HCT116 (cell line): ENCODE measurements at places on chromosomes 1 and 21. TPM values are rescaled to one million over a fixed set of nuclear protein-coding genes. Genes with fewer than 3 reads are reported as not detected.
A peak's percentile ranks its signal among the peaks of the same experiment; 100 is the strongest.

- no peak for DNase-seq
These were observed 4.2 kb downstream of the GPR25 start for GRCh38 chr1:200877010-200877409.

GRCh38 chr21:38993561-38993960, 187.8 kb downstream of the ETS2 start:
- DNase-seq, result peak; percentile 4

GRCh38 chr1:180503280-180503862, 994 bp upstream of the ACBD6 start:
- DNase-seq, result no peak

- DNase-seq, result no peak
These were observed 44.8 kb downstream of the GIPC2 start for GRCh38 chr1:78090472-78091133.

- no peak for DNase-seq
These were observed 16.1 kb upstream of the PDZK1IP1 start for GRCh38 chr1:47205918-47206317.

DNA sequence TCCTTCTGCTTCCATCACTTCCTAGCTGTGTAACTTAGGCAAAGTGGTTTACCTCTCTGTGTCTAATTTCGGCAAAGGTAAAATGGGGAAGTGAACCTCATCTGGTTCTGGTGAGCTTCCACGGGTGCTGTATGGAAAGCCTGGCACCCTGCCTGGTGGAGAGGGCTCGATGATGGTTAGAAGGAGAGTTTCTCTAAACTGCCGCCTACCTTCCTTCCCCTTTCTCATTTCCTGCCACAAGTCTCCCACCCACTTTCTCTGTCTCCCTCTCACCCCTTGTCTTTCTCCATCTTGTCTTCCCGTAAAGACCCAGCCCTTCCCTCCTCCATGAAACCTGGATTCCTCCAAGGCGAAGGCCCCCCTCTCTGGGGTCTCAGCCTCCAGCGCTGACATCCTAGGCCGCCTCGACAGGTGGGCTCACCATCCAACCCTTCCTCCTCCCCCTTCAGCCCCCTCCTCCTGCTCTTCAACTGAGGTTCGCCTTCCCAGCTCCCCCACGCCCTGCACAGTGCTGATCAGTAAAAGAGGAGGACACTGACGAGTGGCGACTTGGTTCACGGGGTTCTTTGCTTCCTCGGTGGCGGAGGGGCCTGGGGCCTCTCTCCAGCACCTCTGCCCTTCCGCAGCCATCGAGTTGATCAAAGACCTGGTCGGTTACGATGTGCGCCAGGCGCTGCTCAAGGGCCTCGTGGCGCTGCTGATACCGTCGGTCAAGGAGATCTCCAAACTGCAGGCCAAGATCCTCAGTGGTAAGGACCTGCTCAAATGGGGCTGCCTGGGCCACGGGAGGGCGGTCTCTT, 7.3 kb downstream of the RNU5D-1 start:
- DNase-seq, result no peak

DNA sequence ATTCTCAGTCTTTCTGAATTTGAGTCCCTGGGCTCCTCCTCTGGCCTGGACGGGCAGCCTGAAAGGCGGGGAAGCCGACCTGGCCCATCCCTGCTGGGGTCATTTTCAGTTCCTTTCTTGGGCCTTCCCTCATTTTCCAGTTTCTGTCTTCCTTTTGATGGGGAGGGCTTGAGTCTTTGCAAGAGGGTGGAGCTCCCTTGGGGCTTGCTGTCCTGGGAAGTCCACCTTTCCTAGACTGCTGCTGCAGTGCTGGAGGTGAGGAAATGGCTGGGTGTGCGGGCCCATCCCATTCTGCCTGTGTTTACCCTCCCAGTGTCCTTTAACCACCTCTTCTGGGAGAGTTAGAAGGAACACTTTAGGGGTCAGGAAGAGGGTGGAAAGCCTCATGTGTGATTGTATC, 40.4 kb upstream of the SYNC start:
- DNase-seq, result no peak

- no peak for DNase-seq
These were observed 2.5 kb downstream of the SMIM1 start for GRCh38 chr1:3774946-3775489.

DNA sequence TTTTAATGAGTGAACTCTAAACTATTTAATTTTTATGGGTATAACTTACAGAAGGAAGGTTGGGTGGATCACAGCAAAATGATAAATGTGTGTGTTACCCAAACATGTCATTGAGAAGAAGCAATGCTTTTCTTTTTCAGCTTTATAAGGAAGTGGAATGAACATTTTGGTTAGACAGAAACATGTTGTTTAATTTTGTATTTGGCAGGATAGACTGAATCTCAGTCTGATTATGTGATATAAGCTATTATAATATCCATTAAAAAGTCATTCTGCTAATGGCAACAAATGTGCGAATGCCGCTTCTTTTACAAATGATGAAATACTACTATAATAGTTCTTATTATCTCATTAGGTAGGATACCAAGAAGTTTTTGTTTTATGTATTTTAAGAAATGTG, 281.9 kb upstream of the ZRANB2 start:
- DNase-seq, result no peak

DNA sequence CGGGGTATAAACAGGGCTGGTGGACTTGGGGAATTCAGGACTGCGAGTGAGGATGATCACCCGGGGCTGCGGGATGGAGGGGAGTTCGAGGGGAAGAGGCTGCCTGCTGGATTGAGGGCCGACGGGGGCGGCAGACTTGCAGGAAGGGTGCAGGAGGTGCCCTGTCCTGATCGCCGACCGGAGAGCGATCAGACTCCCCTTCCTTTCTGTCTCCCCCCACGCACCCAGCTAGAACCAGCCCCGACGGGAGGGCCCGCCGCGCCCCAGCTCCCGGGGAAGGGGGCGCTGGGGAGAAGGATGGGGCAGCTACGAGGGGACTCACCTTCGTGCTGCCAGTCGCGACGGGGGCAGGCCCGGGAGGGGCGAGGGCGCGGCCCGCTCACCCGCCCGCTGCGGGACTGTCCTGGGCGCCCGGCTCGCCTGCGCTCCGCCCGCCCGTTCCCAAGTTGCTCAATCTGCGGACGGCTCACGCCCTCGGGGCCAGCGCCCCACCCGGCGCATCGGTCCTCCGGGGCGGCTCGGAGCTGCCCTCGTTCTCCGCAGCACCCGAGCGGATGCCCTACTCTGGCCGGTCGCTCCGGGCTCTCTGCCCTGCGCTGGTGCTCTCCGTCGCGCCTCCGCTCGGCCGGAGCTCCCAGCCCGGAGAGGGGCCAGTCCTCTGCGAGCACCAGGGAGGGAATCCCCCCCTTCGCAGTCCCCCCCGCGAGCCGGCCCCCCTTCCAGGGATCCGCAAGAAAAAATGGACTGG, at the start of gene RSPO1:
RSPO1 (minus strand) TSS at position 649 of the 748 bp plus-strand sequence. CDS start 5,231 bp downstream, outside the sequence.
- no peak for DNase-seq

DNA sequence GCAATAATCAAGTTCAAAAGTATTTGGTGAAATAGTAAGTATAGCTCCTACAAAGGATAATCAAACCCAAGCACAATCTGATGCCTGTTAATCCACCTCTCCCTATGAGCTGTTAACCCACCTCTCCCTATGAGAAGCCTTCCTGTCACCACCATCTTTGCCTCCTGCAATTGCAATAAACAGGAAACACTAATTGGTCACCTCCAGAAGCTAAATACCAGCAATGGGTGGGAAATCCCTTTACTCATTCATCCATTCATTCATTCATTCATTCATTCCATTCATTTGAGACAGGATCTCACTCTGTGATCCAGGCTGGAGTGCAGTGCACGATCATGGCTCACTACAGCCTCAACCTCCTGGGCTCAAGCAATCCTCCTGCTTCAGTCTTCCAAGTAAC, 132.8 kb downstream of the RERE start:
- no peak for DNase-seq

DNA sequence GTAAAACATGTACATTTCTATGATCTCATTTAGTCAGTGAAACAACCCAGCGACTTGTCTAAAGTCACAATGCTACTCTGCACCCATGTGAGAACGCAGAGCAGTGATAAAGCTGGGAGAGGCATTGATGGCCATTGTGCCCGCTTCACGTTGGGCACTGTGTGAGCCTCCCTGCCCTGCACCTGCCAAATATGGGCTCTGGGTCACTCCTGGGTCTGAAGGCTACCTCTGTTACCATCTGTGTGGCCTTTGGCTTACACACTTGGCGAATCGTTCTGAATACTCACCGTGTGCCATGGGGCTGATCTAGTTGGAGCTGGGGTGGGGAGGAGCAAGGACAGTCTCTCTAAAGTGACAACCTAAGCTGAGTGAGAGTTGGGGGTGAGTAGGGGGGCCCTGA, 29.9 kb downstream of the PCSK9 start:
- no peak for DNase-seq

GRCh38 chr1:201455098-201455497, 13.9 kb downstream of the PHLDA3 start:
- no peak for DNase-seq

- no peak for DNase-seq
These were observed 40.0 kb upstream of the MAGOH start for GRCh38 chr1:53278298-53278725.

DNA sequence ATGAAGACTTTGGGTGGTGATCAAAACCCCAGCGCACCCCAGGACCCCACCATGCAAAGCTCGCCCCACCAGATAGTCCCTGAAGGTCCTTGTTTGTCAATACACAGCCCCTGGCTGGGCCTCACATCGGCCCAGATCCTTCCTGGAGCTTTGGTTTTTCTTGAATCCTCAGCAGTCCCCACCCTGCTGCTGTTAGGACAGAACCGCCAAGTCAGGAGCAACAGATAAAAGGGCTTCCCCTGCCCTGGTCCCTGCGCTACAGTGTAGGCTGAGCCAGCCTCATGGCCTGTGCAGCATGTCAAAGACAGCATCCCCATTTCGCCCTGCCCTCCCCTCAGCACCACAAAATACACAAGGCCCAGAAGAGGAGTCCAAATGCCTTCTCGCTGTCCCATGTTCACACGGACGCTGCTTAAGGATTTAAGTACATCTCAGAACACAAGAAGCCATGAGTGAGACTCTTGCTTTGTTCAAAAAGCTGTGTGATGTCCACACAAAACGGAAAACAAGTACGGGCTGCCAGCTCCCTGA, 65.7 kb downstream of the PSMG1 start:
- DNase-seq, result no peak

DNA sequence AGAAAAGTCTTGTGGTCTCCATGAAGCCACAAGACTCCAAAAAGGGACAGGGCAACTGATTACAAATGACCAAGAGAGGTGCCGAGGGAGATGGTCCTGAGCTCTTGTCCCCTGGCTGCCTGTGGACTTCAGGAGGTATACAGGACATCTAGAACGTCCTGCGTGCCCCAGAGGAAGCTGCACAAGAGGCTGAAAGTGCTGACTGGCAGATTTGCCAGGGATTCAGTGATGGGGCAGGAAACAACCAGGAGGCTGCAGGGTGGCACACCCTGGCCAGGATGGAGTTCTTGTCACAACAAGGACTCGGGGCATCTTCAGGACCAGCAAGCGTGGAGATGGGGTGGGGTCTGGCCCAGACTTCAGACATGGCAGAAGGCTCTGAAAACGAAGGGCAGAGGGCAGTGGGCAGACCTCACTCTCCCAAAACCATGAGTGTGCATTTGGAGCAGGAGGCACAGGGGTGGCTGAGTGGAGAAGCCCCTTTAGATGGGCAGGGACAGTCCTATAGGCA, 13.4 kb upstream of the PKP1 start:
- DNase-seq, result no peak

DNA sequence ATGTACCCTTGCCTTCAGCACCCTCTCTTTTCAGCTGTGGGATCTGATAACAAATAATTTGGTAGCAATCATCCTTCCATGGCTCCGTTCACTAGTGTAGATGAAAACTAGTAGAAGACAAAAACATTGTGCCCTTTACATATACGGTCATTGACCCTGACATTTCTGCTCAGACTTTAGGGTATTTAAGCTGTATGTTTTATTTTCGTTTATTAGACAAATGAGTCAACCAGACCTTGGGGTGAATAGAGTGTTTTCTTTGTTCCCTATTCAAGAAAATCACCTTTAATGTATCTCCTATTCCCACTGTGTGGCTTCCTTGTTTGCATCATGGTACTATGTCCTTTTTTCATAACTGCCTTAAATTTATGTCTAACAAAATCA, 187.3 kb downstream of the VAV3 start:
- no peak for DNase-seq

- DNase-seq, result no peak
These were observed 7.1 kb downstream of the RAD54L start for GRCh38 chr1:46254668-46255067.

GRCh38 chr1:34923490-34923889, 6.0 kb downstream of the DLGAP3 start:
- no peak for DNase-seq

DNA sequence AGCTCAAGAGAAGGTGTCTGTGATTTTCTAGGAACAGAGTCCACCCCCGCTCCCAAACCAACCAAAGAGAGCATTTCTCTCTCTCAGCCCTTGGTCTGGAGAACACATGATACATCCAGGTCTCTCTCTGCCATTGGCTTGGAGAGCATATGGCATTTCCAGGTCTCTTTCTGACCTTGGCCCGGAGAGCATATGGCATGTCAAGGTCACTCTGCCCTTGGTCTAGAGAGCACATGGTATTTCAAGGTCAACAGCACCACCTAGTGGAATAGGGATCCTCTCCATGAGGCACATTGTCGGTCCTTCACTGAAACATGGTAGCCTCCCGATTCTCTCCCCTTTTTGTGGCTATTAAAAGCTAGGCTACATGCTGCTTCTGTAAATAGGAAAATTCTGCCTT, 437.7 kb upstream of the OLFM3 start:
- DNase-seq, result peak; percentile 10

- no peak for DNase-seq
These were observed 6.3 kb upstream of the ARID1A start for GRCh38 chr1:26689504-26689903.

DNA sequence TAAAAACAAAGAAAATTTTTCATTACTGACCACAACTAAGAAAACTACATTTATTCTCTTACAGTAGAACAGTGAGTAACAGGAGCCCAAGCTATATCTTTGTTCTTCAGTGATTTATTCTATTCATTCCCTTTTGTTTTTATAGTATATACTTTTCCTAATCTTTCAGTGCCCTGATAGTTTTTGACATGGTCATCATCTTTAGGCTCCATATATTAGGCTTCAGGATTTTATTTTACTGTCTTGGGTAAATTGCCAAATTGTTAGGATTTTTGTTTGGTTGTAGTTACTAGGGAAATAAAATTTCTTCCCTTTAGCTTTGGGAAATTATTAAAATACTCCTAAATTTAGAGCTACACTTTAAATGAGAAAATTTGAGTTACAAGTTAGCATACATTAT, 10.3 kb downstream of the FBXO28 start:
- DNase-seq, result no peak

- DNase-seq, result no peak
These were observed 5.8 kb downstream of the TTC13 start for GRCh38 chr1:230972855-230973271.

GRCh38 chr1:169118227-169118626, 11.7 kb downstream of the ATP1B1 start:
- no peak for DNase-seq

Gene NBPF1
- 46.0 TPM for total RNA-seq

Gene KPRP
- total RNA-seq, result not detected

Gene ADGRB2
- 10.1 TPM for total RNA-seq

Gene KIF17
- 2.4 TPM for total RNA-seq

Gene PRR9
- not detected for total RNA-seq

Gene KCNN3
- total RNA-seq, result 1.1 TPM

Gene RAB3GAP2
- 32.5 TPM for total RNA-seq
